ENCODE measurements at places on chromosomes 1 and 21.

- no peak for DNase-seq
Measured at GRCh38 chr21:41128981-41129380, 39.0 kb upstream of the BACE2 start.

GRCh38 chr21:28723646-28724045 is 269.0 kb downstream of the LTN1 start:
- DNase-seq, result no peak

DNA sequence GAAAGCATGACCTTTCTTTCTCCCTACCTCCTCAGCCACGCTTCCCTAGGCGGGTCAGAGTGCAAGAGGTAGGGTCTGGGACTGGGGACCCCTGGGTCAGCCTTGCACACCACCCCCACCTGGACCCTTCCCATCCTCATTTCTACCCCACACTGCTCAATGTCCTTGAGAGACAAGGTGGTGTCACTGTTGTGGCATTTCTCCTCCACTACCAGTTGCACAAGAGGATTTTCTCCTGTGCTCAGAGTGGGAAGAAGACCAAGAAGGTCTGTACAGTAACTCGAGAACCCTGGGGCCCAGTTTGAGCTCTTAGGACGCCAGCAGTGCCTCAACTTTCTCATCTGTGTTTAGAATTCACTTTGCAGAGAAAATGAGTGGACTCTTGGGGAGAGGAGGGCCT is 49.4 kb upstream of the CD34 start:
- no peak for DNase-seq

DNA sequence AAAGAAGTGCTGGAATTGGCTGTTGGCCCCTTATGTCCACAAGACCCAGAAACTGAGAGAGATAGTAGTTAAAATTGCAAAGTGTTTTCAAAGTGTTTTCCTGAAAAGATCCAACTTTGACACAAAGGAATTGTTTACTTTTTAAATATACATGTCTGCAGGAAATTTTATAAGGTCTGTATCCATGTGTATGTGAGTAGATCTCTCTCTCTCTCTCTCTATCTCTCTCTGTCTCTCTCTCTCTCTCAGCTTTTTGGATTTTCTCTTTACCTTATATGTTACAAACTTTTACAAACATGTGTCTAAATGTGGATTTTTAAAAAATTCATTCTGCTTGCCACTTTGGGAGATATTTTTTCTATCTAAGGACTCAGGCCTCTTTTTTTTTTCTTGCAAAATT is 358.6 kb downstream of the SIPA1L2 start:
- no peak for DNase-seq

Measured in stimulated activated CD8-positive, alpha-beta memory T cell treated with anti-CD3 and anti-CD28 coated beads, Interleukin-4, amount 100 ng/mL, for 24 hours (primary cell).